ENCODE measurements at places on chromosomes 4 and X. TPM values are rescaled to one million over a fixed set of nuclear protein-coding genes. Genes with fewer than 3 reads are reported as not detected.

The FAM193A gene
- polyA plus RNA-seq, result 5.5 TPM

The TRIM75 gene
- not detected for polyA plus RNA-seq

The TRPC5OS gene
- not detected for polyA plus RNA-seq

The DRD5 gene
- not detected for polyA plus RNA-seq

The REELD1 gene
- polyA plus RNA-seq, result not detected

The GAB3 gene
- 0.82 TPM for polyA plus RNA-seq

The AMBN gene
- polyA plus RNA-seq, result not detected

The SGMS2 gene
- polyA plus RNA-seq, result 40.0 TPM

The FMR1NB gene
- polyA plus RNA-seq, result not detected

The ASB11 gene
- polyA plus RNA-seq, result not detected

The GPRASP1 gene
- polyA plus RNA-seq, result 0.60 TPM

GRCh38 chr4:187436251-187436650 lies 559.3 kb upstream of the ZFP42 start:
- no peak for DNase-seq

DNA sequence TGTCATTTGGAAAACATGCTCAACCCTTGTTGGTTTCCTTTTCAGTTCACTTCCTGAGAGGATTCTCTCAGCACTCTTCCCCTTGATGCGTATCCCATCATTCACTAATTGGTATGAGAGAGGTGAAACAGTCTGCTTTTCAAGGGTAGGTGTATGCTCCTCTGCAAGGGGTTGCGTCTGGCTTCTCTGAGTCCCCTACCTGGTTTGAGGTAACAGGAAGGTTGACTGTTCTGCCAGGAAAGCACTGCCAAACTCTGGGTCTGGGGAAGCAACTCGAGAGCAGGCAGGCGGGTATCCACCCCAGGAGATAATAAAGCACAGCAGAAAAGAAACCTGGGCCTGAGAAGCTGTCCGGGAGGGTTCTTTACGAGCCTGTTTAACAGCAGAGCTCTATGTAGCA lies 101.2 kb downstream of the SHROOM4 start:
- no peak for DNase-seq

GRCh38 chrX:40006106-40007017 lies 91.4 kb downstream of the BCOR start:
- no peak for DNase-seq

DNA sequence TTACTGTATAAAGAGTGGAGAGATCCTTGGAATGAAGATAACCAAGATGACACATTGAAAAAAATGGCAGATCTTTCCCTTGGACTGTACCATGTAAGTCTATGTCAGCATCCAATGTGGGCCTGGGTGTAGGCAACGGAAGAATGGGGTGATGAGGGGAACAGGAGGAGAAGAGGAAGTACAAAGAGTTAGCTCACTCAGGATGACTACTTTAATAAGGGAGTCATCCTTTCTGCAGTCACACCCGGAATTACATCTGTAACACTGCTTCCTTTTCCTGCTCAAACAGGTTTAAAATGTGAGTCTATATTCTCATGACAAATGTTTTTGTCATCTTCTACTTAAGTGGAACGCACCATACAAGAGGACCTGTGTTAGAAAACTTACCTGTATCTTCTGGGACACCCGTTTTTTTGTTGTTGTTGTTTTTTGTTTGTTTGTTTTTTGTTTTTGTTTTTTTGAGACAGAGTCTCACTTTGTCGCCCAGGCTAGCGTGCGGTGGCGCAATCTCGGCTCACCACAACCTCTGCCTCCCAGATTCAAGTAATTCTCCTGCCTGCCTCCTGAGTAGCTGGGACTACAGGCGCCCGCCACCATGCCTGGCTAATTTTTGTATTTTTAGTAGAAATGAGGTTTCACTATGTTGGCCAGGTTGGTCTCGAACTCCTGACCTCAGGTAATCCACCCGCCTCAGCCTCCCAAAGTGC lies 18.0 kb downstream of the HPSE start:
- no peak for DNase-seq

- DNase-seq, result no peak
Measured at GRCh38 chrX:70433848-70434351, 10.7 kb upstream of the DLG3 start.

- DNase-seq, result no peak
Measured at GRCh38 chrX:22314692-22315091, 42.0 kb downstream of the CBLL2 start.

- DNase-seq, result no peak
Measured at GRCh38 chr4:175874306-175874705, 62.2 kb upstream of the GPM6A start.

- no peak for DNase-seq
Measured at GRCh38 chr4:148056879-148057278, 325.0 kb downstream of the ARHGAP10 start.

- no peak for DNase-seq
Measured at GRCh38 chrX:68570598-68570997, 71.7 kb downstream of the YIPF6 start.

DNA sequence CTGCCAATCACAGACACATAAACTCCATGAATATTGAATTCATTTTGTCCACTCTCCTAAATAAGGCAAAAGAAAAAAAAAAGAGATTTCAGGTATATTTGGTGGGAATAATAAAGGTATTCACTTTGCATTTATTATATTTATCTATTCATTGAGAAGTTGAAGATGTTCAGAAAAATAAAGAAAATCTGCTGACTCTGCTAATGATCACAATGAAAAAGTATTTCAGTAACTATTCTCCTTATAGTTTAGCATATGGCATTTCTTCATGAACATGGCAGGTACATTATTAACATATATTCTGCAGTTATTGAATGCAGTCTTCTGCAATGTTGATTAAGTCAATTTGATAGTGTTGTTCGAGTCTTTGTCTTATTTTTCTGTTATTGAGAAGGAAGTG lies 202.5 kb upstream of the ANKRD50 start:
- DNase-seq, result no peak

DNA sequence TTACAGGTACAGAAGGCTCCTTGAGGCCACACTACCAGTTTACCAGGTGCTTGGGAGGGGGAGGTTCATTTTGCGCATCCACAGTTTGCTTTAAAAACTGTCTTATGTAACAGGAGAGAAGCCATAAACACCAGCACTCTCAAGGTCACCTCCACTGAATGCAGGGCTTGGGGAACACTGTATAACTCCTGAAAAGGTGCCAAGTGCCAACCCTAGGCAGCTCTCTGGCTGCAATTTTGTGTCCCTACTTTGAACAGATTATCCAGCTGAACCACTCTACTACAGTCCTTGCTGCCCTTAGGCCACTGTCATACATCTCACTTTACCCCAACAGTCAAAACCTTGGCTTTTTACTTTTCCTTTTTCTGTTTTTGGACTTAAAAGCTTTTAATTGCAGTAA lies 507.9 kb downstream of the SMARCA1 start:
- no peak for DNase-seq

DNA sequence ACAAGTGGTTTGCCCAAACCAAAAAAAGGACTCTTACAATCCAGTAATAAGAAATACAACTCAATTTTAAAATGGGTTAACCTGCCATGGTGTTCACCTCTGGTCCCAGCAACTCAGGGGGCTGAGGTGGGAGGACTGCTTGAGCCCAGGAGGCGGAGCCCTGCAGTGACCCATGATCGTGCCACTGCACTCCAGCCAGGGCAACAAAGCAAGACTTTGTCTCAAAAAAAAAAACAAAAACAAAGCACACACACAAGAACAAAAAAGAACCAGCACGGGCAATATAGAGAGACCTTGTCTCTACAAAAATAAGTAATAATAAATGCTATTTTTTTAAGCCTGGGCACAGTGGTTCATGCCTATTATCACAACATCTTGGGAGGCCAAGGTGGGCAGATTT lies 28.7 kb downstream of the ARAP2 start:
- DNase-seq, result no peak

- DNase-seq, result no peak
Measured at GRCh38 chrX:65697211-65697641, 29.8 kb downstream of the MSN start.

GRCh38 chrX:112768563-112768962 lies 72.1 kb downstream of the AMOT start:
- no peak for DNase-seq

GRCh38 chr4:13957871-13958270 lies 330.3 kb upstream of the BOD1L1 start:
- no peak for DNase-seq

- no peak for DNase-seq
Measured at GRCh38 chr4:168488869-168489274, 8.0 kb upstream of the PALLD start.

All from BJ (cell line).